ENCODE measurements at places on chromosomes 13 and 19.

DNA sequence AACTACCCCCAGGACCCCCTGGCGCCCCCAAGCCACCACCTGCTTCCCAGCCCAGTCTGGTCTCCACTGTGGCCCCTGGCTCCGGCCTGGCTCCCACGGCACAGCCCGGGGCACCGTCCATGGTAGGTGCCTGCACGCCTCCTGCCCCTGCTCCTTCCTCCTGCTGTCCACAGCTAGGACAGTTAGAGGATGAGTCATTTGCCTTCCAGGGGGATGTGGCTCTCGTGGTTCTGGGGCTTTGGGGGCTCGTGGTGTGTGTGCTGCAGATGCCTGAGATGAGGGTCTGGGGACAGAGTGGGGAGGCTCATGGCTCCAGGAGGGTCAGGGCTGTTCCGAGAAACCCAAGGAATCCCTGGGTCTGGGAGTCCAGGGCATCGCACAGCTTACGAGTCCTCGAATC is 12.7 kb downstream of the MED25 start:
- DNase-seq, result no peak

DNA sequence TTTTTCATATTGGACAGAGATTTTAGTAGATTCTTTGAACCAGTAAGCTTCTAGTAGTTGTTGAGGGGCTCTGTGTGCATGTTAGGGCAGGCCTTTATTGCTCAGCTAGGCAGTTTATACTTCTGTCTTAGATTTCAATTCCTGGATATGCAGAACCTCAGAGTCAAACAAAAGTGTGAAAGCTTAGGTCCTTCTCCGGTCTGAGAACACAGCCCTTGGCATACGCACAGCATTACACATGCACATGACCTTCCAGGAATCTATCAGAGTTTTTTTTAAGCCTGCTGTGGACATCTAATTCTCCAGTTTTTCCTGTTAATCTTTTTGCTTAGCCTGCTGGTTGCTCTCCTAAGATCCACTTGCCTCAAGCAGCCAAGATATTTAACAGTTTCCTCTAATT is 77.9 kb upstream of the KL start:
- DNase-seq, result no peak

GRCh38 chr19:33226550-33227241 is 1.0 kb upstream of the SLC7A10 start:
- DNase-seq, result peak; percentile 60

- no peak for DNase-seq
These were observed 16.7 kb upstream of the GALP start for GRCh38 chr19:56159009-56159559.

GRCh38 chr13:111396457-111396856 is 76.0 kb downstream of the TEX29 start:
- DNase-seq, result no peak

- no peak for DNase-seq
These were observed 751 bp upstream of the NTN5 start for GRCh38 chr19:48673436-48674100.

- no peak for DNase-seq
These were observed 389.9 kb downstream of the RFC3 start for GRCh38 chr13:34207872-34208271.

GRCh38 chr13:50842251-50842989 is 1.1 kb downstream of the DLEU7 start:
- DNase-seq, result no peak

DNA sequence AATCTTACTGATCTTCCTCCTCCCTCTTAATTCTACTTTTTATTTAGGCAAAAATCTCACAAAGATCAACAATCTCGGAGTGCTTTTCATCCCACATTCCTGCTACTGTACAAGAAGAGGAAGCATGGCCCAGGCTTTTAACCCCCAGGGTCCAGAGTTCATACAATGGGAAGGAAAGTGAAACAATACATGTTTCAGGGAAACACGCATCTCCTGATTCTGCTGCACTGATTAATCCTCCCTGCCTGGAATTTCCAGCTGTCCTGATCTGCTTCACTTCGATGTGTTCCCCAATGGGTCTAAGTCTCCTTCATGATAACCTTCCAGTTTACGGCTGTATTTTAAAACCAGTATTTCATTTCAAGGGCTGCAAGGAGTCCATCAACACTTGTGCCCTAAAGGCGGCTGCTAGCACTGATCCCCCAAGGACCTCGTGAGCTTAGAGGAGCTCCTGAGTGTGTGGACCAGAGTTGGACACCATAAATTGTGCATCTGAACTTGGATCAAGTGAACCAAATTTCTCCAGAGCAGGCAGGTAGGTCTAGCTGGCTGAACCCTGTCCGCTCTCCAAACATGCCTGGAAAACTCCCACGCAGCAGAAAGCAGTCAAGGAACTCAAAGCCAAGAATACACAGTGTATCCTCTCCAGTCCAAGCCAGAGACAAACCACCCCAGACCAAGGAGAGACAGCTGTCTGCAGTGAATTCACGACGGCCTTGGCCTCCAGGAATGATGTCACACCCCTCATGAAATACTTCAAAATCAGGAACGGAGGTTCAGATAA is 44.3 kb downstream of the COL4A1 start:
- peak; percentile 41 for DNase-seq

- DNase-seq, result no peak
These were observed 37.8 kb upstream of the CXCL17 start for GRCh38 chr19:42480335-42481095.

DNA sequence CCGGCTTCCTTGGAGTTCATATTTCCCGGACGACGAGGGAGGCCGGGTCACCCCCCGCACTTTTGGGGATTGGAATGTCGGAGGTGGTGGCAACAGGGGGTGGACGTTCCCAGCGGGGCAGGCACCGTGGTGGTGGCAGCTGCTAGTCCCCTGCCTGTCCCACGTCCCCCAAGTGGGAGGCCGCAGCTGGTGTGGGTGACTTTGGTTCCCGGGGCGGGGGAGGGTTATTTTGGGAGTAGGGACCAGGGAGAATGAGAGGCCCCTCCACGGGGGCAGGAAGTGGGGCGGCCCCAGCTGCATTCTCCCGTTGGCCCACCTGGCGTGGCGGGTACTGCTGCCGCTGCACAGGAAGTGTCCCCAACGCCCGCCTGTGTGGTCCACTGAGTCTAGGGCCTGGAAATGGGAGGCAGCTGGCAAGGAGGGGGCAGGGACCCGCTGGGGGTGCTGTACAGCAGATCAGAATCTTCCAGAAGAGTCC is 11.1 kb upstream of the PLIN3 start:
- DNase-seq, result no peak

- no peak for DNase-seq
These were observed 2.4 kb upstream of the CHERP start for GRCh38 chr19:16544473-16545231.

DNA sequence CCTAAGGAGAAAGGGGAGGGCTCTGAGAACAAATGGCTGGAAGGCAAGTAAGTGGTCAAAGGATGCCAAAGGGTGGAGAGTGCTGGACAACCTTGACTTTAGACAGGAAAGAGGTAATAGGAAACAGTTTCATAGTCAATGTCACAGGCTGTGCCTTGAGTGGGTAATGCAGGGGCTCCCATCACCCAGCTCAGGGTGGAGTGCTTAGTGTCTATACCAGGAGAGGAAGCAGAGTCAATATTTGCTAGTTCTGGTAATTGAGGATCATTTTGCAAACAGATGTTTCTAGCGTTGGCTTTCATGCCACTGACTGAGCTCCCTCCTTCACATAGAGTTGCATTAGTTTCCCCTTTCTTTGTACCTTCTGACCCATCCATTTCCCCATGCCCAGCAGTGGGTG is 64.6 kb upstream of the KL start:
- no peak for DNase-seq

- peak; percentile 78 for DNase-seq
These were observed 630 bp downstream of the RNF126 start for GRCh38 chr19:662207-662961.

DNA sequence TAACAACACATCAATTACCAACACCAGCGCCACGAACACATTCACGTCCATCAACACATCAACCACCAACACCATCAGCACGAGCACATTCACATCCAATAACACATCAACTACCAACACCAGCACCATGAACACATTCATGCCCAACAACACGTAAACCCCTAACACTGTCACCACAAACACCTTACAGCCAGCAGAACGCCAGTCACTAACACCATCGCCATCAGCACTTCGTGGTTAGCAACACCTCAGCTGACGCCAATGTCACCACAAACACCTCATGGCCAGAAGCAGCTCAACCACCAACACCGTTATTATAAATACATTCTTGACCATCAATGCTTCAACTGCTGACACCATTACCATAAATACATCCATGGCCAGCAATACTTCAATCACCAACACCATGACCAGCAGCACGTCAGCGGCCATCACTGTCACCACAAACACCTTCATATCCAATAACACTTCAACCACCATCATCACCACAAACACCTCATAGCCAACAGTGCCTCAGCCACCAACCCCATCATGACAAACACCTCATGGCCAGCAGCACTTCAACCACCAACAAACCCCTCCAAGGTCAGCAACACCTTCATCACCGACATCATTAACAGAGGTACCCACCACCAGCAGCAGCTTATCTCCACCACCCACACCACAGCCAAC is 9.4 kb downstream of the FCER2 start:
- DNase-seq, result no peak

GRCh38 chr19:15328312-15328711 is 4.0 kb downstream of the BRD4 start:
- DNase-seq, result no peak

- peak; percentile 86 for DNase-seq
These were observed 10.1 kb upstream of the NFIX start for GRCh38 chr19:12985049-12985776.

- DNase-seq, result no peak
These were observed 199.6 kb upstream of the IRS2 start for GRCh38 chr13:109985871-109986450.

DNA sequence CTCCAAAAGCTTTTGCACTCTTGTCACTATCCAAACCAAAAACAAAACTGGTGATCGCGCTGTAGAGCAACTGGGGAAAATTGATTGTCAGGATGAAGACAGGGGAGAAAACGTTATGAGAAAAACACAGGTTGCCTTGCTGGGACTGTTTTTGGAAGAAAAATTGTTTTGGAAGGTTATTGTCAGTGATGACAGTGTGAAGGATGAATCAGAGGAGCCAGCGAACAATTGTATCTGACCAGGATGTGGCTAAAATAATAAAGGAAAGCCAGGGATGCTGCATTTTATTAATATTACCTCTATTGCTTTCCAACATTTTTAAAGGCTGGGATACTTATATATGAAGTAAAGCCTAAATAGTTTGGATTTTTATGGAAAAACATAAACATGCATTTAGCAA is 334.0 kb downstream of the SPRY2 start:
- no peak for DNase-seq

- peak; percentile 76 for DNase-seq
These were observed 4.5 kb downstream of the TPRX2 start for GRCh38 chr19:47863514-47863936.

GRCh38 chr13:27973291-27973690 is 4.2 kb upstream of the CDX2 start:
- DNase-seq, result peak; percentile 62

DNA sequence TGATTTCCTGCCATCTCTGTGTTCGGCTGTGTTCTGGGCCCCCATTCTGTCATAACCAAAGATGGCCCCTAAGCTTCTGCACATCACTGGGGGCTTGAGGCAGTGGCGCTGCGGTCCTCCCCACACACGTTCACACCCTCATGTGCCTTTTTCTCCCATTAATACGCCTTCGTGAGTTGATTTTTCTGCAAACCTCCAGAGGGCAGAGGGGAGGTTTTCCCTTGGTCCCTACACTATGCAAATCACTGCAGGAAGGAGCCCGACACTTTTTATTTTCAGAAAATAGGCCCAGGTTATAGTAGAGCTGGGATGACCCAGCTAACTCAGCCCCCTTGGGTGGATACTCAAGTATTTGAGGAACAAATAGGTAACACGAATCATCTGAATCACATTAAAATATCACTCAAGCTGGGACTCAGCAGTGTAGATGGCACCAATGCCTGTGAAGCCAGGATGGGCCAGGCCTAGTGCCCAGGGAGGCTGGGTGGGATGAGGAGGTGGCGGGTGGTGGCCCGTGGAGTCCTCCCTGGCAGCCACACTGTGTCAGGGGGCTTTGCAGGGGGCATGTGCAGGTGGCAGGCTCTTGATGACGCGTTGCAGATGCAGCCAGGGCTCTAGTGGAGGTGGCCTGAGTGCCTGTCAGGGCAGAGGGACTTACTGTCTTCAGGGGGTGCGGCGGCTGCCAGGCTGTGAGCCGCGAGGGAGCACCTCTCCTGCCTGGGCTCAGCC is 234.3 kb downstream of the TEX29 start:
- no peak for DNase-seq

DNA sequence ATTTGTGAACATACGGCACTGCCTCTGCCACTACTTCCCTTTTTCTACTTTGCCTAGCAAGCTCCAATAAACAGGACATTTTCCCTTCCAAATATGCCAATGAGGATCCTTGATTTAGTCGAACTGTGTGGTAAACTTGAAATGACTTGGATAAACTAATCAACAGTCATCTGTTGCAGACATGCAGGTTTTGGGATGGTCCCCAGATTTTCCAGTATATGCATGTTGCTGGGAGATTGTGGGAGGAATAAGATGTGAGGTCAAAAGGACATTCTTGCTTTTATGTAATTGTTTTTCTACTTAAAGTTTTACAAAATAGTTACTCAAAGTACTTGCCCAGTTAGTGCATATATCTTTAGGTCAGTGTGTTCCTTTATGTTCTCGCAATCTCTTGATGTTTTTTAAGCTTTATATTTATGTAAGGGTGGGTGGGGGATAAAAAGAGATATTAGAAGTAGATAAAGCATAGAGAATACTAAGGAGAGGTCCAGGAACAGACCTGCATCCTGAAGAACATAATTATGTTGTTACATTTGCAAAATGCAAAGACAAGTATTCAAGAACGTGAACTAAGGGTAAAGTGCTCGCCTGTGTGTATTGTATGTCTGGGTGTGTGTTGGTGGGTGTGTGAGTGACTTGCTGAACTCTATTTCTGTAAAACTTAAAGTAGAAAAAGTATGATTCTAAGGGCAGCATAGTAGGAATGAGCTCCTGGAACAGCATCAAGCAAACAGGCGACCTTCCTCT is 88.4 kb upstream of the OXGR1 start:
- DNase-seq, result no peak

DNA sequence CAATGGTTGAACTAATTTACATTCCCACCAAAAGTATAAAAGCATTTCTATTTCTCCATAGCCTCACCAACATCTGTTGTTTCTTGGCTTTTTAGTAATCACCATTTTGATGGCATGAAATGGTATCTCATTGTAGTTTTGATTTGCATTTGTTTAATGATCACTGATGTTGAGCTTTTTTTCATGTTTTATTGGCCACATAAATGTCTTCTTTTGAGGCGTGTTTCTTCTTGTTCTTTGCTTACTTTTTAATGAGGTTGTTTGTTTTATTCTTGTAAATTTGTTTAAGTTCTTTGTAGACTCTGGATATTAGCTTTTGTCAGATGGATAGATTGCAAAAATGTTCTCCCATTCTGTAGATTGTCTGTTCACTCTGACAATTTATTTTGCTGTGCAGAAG is 28.2 kb downstream of the ZNF714 start:
- DNase-seq, result no peak

Data from mucosa of descending colon (tissue), 3 donors.